ENCODE measurements at places on chromosomes 5 and 9.

- no peak for DNase-seq
Measured at GRCh38 chr5:149708981-149709594, 21.0 kb upstream of the PPARGC1B start.

- DNase-seq, result peak; percentile 29
Measured at GRCh38 chr9:34375901-34376595, 650 bp downstream of the MYORG start.

GRCh38 chr5:2642684-2643345 is 108.7 kb downstream of the IRX2 start:
- no peak for DNase-seq

- no peak for DNase-seq
Measured at GRCh38 chr9:107471552-107471951, 18.0 kb downstream of the KLF4 start.

- DNase-seq, result no peak
Measured at GRCh38 chr5:65588694-65589093, 25.6 kb downstream of the PPWD1 start.

- no peak for DNase-seq
Measured at GRCh38 chr5:81665795-81666194, 85.1 kb downstream of the SSBP2 start.

DNA sequence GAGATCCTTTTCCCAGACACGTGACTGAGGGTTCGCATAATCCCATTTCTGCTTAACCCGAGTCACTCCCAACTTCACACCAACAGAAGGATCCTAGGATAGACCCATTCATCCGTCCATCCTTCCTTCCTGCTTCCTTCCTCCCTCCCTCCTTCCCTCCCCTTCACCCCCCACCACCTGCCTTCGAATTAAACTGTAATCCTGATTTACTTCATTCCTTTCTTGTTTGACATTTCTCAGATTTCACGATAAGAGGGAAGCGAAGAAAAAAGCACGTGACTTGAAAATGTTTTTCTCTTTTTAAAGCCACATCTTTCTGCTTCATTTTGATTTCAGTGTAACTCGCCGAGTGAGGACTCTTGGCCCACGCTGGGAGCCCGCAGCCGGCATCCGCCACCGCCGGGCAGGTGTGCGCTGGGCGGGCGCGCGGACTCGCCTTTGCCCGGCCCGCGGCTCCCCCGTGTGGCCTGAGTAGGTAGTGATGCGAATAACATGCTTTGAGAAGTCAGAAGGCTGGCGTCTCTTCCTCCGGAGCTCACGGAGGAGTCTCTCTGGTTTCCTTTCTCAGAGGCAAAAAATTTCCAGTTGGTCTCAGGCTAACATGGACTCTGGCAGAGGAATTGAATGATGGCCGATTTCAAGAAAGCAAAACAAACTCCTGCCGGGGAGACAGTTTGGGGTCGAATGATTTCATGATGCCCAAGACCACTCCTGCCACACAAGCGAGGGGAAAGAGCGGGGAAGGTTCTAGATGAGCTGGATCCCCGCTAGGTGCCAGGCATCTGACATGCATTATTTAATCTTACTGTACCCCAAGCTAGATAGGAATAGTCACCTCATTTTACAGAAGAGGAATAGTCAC is 117.7 kb downstream of the SLC12A2 start:
- peak; percentile 85 for DNase-seq
